ENCODE measurements at places on chromosomes 11 and 22.
A peak's percentile ranks its signal among the peaks of the same experiment; 100 is the strongest.

GRCh38 chr11:9060700-9061111, 30.7 kb downstream of the SCUBE2 start:
- peak; percentile 26 for DNase-seq

DNA sequence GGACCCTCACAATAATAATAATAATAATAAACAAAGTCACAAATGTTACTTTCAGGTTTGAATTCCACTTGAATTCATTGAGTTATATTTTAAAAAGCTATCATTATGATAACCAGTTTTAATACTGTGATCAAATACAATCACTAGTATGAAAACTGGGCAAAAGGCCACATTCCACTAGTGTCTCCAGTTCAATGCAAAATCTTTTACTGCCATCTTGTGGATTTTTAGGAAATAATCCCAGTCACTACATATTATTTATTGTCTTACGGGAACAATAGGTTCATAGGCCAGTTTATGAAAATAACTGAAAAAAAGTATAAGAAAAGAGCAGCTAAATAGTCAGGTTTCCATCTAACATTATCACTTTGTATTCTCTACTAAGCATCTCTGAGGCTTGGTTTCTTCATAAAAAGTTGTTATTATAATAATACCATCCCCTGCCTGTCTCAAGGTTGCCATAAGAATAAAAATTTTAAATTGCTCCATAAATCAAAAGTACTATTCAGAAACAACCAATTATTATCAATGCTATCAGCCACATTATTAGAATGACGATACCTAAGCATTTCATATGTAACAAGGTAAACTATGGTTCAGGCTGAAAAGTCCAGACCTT, 533.9 kb upstream of the CCDC90B start:
- no peak for DNase-seq

DNA sequence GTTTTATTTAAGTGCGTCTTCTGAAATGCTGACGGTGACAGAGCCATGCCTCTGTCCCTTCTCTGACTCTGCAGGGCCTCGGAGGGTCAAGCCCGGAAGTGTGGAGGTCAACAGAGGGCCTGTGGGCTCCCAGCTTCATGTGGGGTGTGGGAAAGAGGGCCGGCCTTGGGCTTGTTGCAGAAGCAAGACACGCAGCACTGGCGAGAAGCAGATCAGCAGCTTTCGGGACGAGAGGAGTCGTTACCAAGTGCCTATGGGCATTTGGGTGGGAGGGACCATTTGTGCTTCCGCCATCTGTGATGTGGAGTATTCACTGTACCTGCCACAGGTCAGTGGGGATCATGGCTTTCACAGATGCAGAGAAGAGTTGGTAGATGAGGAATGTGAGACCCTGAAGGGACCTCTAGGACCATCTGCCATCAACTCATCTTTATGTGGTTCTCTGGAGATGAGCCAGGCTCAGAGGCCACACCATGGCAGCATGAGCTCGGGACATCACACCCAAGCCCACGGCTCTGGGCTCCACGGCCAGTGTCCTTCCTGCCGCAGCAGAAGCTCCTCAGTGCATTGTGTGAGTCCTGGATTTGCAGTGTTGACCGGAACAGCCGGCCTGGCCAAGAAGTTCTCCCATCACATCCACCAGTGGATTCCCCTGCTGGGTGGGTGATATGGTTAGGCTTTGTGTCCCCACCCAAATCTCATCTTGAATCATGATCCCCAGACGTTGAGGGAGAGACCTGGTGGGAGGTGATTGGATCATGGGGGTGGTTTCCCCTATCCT, 590.7 kb downstream of the TBC1D22A start:
- DNase-seq: no peak

- no peak for DNase-seq
These were observed 27.6 kb upstream of the CD44 start for GRCh38 chr11:35111161-35112055.

DNA sequence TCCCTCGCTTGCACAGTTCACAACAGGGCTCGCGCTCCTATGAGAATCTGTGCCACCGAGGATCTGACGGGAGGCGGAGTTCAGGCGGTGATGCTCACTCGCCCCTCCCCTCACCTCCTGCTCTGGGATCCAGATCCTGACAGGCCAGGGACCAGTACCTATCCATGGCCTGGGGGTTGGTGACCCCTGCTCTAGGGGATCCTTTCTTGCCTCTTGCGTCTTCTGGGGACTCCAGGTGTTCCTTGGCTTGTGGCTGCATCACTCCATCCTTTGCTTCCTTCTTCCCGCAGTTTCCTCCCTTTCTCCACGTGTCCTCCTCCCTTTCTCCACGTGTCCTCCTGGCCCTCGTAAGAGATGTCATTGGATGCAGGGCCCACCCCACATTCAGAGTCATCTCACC, 30.6 kb upstream of the KRTAP5-7 start:
- DNase-seq: no peak

DNA sequence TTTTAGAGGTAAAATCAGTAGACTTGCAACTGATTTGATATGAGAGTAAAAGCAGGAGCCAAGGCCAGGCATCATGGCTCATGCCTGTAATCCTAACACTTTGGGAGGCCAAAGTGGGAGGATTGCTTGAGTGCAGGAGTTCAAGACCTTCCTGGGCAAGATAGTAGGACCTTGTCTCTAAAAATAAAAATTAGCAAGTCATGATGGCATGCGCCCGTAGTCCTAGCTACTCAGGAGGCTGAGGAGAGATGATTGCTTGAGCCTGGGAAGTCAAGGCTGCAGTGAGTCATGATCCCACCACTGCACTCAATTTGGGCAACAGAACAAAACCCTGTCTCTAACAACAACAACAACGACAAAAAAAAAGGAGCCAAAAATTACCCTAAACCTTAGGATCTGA, 13.5 kb downstream of the SGSM3 start:
- no peak for DNase-seq

GRCh38 chr22:40498420-40499208, 128.2 kb downstream of the SGSM3 start:
- no peak for DNase-seq
